ENCODE measurements at places on chromosomes 6 and 20. TPM values are rescaled to one million over a fixed set of nuclear protein-coding genes. Genes with fewer than 3 reads are reported as not detected.

Gene SLC44A4
- 3.3 TPM for total RNA-seq

GRCh38 chr6:138307816-138308730 lies 69.6 kb upstream of the SMIM28 start:
- DNase-seq, result no peak

DNA sequence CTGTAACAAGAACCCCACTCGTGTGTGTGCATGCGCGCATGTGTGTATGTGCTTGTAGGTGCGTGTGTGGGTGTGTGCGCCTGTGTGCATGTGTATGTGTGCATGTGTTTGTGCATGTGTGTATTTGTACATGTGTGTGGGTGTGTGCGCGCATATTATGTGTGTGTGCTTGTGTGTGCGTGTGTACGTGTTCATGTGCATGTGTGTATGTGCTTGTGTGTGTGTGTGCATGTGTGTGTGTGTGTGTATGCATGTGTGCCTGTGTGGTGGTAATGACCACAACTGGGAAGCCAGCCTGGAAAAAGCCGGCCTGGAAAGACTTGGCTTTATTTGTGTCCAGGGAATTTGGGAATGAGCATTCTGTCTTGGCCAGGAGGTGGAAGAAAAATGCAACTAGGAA lies 157.5 kb downstream of the PAX1 start:
- DNase-seq, result no peak

DNA sequence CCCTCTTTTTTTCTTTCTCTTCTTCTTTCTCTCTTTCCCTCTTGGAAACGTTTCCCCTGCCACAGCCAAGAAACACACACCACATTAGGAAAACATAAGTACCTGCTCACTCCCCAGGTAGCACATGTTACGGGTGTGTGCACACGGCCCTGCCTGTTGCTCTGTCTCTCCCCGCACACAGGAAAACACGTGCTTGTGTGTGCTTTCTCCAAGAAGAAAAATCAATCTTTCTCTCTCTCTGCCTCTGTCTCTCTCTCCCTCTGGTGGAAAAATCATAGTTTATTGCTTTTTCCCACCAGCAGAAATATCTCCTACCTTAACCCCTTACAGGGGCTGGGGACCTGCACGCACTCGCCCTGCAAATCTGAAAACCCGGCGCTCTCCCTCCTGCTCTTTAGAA lies 102.3 kb downstream of the EDN3 start:
- no peak for DNase-seq

All from urinary bladder (tissue), 4 donors.